ENCODE measurements at places on chromosomes 1 and 21. TPM values are rescaled to one million over a fixed set of nuclear protein-coding genes. Genes with fewer than 3 reads are reported as not detected.

IL10 gene
- total RNA-seq = 1.2 TPM

THEMIS2 gene
- 15.7 TPM for total RNA-seq

ARHGEF16 gene
- total RNA-seq = 15.5 TPM

DENND2C gene
- 5.8 TPM for total RNA-seq

INAVA gene
- 22.5 TPM for total RNA-seq

RUSC1 gene
- 27.9 TPM for total RNA-seq

C8A gene
- not detected for total RNA-seq

TRAPPC3 gene
- 42.7 TPM for total RNA-seq

ZNF683 gene
- total RNA-seq = not detected

HENMT1 gene
- total RNA-seq = 6.2 TPM

FAM110D gene
- 1.5 TPM for total RNA-seq

IGSF5 gene
- total RNA-seq = 0.93 TPM

SPRR1B gene
- not detected for total RNA-seq

OR2T29 gene
- total RNA-seq = not detected

EPHB2 gene
- 20.8 TPM for total RNA-seq

KCNA3 gene
- 1.8 TPM for total RNA-seq

ZNF648 gene
- 0.76 TPM for total RNA-seq

CA14 gene
- 2.3 TPM for total RNA-seq

RHD gene
- total RNA-seq = 3.8 TPM

FCRL1 gene
- total RNA-seq = 2.2 TPM

HSD3B2 gene
- total RNA-seq = 1.3 TPM

IL20 gene
- not detected for total RNA-seq

MTMR11 gene
- total RNA-seq = 22.9 TPM

UTS2 gene
- not detected for total RNA-seq

GSTM5 gene
- 16.5 TPM for total RNA-seq

CDC14A gene
- 39.9 TPM for total RNA-seq

DNM3 gene
- total RNA-seq = 7.6 TPM

All from metanephros (tissue), 2 donors.